ENCODE measurements at places on chromosomes 2 and 18.
A peak's percentile ranks its signal among the peaks of the same experiment; 100 is the strongest.

DNA sequence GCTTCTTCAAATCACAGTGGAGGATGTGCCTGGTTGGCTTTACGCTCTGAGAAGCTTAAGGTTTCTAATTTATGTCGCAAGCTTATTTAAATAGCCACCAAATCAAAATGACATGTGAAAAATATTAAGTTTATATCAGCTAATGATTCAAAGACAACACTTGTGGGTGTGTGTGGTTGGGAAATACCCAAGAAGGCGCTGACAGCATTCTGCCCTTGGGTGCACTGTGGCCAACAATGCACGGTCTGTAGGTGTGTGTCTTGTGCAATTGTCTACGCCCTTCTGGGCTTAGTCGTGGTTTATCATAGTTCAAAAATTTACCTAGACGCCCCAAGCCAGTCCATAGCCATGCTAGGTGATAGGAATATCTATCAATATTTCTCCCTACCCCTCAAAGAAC lies 60.9 kb downstream of the KCTD1 start:
- peak; percentile 93 for DNase-seq

DNA sequence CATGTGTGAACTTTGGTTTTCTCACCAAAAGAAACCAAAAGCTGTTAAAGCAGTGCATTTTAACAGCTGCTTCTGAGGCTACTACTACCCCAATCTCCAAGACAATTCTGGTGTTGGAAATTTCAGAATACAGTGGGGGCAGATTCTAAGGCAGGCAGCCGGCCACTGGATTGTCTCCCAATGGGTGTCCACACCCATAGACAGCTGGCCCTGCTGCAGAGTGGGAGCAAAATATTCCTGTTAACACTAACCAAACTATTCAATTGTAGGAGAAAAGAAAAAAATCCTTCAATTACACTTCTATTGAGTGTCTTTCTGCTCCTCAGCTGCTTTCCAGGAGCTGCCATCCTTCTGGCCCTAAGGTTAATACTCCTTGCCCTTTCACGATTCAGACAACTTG lies 223.7 kb downstream of the ALK start:
- DNase-seq, result no peak

DNA sequence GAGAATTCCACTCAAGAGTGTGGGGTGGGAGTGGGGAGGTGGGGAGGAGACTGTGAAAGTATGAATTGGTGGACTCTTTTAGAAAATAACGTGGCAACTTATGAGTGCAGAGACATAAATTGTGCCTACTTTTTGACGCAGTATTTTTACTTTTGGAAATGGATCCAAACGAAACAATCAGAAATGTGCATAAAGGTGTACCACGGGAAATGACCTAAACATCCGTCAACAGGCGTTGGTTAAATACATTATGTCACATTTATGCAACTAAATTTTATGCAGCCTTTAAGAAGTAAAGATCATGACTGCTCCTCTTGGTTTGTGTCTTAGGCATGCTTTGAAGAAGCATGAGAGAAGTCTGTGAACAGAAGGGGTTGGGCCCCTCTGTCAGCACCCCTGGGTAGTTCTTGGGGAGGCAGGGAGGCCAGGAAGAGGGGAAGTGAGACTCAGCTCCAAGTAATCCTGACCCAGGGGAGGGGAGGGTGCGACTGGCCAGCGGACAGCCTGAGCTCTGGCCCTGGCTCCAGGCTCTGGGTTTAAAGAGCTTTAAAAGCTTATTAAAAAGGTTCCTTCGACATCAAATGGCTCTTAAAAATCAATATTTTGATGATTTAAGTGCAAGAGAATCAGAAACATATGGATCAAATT lies 126.4 kb upstream of the HAAO start:
- DNase-seq, result no peak

GRCh38 chr2:189379287-189379630 lies 62.0 kb upstream of the WDR75 start:
- peak; percentile 75 for DNase-seq

DNA sequence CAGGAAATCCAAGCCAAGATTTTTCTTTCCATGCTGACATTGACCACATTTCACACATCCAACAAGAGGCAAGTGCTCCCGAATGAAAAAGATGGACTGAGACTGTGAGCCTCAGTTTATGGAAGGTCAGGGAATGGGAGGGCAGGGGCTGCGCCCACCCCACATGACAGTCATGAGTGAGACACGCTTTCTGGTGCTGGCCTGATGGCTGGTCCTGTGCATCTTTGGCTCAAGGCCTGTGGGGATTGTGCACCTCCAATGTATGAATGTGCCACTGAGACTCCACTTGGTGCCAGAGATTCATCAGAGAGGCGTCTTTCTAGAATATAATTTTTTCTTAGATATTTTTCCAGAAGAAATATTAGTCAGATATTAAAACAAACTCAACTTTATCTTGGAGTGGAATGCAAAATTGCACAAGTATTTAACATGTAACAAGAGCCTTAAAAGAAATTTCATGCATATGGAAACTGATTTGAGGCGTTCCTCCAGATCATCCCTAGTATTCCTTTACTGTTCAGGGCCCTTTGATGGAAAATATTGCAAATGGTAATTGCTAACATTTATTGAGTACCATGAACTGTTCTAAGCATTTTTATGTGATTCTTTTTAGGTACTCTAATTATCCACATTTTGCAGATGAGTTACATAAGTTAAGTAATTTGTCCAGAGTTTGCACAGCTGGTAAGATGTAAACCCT lies 87.3 kb upstream of the GPR45 start:
- DNase-seq, result no peak

DNA sequence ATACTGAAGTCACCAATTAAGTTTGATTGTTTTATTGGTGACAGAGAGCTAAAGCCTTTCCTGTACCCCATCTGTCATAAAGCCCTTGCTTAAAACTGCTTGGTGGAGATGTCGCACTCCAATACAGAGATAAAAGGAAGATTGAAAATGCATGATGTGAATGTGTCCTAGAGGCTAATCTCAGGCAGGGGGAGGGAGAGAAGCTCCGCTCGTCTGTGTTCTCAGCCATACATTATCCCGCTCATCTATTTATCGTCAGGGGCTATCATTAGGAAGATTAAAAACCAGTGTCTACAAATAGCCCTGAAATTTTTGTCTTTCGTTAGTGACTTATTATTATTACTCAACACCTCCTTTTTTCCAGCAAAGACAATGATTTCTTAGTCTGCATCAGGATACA lies 110.3 kb downstream of the CMPK2 start:
- no peak for DNase-seq

DNA sequence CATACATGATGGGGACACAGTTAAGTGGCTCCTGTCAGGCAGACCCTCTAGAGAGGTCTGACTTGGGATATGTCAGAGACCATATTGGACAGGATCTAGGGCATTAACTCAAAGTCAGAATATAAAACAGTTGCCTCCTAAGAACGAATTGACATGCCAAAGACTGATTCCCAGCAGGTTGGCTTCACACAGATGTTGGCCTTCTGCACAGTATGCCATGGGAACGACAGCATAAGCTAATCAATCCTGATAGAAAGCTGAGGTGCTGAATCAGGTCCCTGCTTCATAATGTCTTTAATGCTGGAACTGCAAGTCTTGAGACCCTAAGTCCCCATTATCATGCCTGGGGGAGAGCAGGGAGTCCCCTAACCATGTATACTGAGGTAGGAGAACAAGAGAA lies 165.1 kb downstream of the SRBD1 start:
- DNase-seq, result no peak

DNA sequence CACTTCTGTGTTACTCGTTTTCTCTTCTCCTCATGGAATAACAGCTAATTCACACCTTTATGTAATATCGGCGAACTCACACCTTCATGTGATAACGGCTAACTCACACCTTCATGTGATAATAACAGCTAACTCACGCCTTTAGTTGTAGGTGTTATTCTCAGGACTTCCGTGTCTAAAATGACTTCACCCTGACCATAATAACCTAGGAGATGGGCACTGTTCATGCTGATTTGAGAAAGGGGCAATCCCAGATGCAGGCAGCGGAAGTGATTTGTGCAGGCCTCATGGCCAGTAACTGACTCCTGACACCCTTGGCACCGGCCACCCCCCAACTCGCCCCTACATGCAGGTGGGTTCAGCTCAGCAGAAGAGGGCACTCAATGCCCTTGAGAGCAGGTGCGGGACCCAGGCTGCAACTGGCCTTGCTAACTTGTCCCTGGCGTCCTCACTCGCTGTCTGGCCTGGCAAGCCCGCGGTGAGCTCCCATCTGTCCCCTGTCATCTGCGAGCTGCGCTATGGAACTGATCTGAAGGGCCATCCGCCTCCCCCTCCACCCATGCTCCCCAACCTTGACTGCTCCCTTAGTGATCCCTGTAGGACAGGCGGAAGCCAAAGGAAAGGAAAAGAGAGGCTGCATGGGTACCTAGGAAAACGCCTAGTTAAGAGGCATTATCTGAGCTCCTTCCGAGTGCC lies 42.6 kb upstream of the MTCL1 start:
- no peak for DNase-seq

DNA sequence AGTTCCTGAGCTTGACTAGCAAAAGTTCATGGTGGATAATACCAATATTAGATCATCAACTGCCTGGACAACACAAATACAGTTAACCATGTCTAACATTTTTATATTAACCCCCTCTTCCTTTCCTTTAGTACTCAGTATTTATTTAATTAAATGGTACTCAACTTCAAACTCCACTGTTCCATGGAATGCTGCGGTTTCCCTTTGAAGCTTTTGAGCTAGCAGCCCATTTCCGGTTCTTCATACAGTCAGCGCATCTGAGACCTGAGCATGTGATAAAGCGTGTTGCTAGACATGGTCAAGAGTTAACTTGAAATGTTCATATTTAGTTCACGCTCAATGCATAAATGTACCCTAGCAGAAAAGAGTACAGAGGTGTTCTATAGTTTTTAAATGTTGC lies 278.4 kb downstream of the ALPK2 start:
- no peak for DNase-seq

DNA sequence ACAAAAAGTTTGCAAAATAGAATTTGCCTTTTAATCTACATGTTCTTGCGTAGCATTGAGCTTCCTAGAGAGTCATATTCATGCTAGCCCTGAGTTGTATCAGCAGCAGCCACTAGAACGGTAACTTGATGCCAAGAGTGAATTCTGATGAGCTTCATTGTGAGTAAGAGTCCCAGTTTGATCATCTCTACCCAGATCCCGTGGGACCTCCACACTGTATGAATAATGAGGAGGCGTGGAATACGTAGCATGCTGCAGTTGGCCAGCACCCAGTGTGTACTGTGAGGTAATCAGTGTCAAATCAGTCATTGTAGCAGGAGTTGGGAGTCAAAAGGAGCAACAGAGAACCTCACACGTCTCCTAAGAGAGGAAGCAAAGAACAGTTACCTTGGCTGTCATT lies 197.9 kb downstream of the NEDD4L start:
- DNase-seq, result no peak

GRCh38 chr2:50831676-50832075 lies 200.3 kb downstream of the NRXN1 start:
- DNase-seq, result no peak

DNA sequence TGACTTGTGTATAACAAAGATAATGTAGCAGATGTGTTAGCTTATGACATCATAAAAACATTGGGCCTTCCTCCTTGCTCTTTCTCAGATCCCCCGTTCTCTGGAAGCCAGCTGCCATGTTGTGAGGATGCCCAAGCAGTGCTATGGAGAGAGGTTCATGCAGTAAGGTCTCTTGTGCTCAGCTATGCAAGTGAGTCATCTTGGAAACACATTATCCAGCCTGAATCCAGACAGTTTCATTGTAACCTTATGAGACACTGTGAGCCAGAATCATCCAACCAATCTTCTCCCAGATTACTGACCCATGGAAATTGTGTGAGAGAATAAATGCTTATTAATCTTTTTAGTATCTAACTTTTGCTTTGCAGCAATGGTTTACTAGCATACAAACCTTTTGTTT lies 60.8 kb downstream of the ST6GAL2 start:
- no peak for DNase-seq

DNA sequence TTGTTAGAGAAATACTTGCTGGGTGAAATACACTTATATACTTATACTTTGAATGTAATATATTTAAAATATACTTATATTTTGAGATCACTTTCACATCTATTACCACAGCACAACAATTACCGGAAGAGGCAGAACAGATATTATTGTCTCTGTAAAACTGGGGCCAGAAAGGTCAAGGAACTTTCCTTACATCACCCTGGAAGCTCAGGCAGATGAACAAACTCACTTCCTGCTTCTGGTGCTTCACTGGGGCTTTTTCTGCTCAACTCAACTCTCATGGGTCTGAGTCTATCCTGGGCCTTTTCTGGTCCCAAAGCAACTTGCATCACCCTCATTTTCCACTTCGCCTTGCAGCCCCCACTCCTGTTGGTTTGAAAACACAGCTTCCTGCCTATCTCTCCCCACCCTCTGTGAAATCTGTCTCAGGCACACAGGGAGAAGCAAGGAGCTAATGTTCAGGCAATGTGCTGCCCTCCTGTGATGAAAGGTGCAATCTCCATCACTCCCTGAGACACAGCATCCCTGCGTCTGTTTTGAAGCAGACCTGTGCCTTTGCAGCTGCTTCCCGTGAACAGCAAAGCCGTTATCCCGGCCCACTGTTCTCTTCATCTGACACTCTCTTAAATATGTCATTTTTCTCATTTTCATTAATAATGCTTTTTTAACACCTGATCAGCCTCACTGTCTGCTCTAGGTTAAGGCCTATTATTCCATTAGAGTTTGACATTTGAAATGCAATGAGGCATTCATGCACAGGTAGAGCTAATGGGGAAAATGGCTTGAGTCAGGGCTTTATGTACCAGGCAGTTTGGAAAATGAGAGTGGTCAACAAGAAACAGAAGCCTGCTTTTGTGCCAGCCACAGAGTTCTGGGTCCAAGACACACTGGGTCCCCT lies 251.9 kb upstream of the CHAC2 start:
- DNase-seq, result no peak

GRCh38 chr2:30410217-30410616 lies 36.8 kb upstream of the LCLAT1 start:
- DNase-seq, result peak; percentile 84

DNA sequence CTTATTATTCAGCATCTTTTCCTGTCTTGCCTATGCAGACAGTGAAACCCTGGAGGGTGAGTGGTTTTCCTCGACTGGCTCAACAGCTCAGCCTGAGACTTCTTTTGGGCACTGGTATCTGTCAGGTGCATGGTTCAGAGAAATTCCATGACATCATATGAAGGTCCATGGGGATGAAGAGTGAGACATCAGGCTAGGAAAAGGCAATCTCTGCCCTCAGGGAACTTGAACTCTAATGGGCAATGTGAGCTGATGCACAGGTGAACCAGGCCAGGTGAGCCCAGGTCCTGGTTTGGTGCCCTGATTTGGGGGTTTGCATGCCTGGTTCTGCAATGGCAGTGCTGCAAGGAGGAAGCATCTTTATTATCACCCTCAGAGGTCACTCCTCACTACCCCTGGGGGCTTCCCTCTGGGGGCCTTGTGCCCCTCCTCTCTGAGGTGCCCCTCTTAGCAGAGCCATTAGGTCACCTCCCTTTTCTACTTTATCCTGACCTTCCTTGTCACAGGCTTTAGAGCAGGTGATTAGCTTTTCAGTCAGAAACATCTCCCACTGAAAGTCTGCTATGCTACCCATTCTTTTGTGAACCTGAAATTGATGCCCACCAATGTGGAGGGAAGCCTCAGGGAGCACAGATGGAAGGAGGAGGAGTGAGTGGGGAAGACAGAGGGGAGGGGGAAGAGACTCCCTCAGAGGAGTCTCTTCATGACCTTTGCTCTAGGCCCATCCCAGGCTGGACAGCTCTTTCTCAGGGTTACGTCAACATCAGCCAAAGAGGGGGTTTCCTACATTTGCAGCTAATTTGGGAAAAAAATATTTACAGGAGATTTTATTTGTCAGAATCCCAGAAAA lies 47.3 kb downstream of the MERTK start:
- DNase-seq, result no peak
